ENCODE measurements at places on chromosomes 3 and 15.

DNA sequence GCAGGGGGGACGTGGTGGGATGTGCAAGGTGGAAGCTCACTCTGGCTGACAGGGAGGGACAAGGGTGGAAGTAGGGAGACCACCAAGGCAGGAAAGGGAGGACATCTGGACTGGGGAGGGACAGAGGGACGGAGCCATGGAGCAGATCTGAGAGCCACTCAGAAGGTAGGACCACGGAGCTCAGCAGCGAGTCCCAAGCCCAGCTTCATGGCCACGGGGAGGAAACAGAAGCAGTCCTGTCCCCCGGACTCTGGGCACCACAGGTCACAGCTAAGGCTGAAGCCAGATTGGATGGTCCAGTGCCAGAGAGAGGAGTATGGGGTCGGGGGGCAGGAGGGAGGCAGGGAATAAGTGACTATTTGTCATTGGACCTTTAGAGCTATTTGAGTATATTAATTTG, 220.1 kb downstream of the TBC1D2B start:
- DNase-seq, result no peak

DNA sequence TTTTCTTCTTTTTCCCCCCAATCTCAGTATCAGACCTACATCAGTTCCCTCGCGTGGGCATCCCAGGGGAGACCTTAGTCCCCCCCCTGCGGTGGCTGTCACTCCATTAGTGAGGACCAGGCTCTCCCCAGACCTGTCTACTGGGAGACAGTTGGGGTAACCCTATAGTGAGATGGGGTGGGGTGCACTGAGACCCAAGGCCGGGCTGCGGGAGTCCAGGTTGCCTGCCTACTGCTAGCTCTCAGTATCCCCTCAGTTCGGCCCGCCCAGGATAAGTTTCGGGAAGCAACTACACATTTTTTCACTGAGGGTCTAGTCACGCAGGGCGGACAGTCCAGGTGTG, 671 bp upstream of the DCUN1D1 start:
- no peak for DNase-seq

GRCh38 chr3:176571926-176572325, 625.4 kb downstream of the TBL1XR1 start:
- DNase-seq, result no peak

- no peak for DNase-seq
These were observed 682.1 kb upstream of the CFAP20DC start for GRCh38 chr3:59731943-59732342.

GRCh38 chr15:38886315-38887163, 321.9 kb upstream of the RASGRP1 start:
- DNase-seq, result peak; percentile 71

- peak; percentile 20 for DNase-seq
These were observed 622.2 kb downstream of the ZPLD1 start for GRCh38 chr3:103057003-103057402.

GRCh38 chr15:90957031-90957790, 2.5 kb downstream of the RCCD1 start:
- DNase-seq, result peak; percentile 25

GRCh38 chr3:183653209-183654064, 18.0 kb downstream of the KLHL24 start:
- DNase-seq, result no peak

GRCh38 chr3:70856414-70857162, 544.1 kb upstream of the MDFIC2 start:
- peak; percentile 98 for DNase-seq

DNA sequence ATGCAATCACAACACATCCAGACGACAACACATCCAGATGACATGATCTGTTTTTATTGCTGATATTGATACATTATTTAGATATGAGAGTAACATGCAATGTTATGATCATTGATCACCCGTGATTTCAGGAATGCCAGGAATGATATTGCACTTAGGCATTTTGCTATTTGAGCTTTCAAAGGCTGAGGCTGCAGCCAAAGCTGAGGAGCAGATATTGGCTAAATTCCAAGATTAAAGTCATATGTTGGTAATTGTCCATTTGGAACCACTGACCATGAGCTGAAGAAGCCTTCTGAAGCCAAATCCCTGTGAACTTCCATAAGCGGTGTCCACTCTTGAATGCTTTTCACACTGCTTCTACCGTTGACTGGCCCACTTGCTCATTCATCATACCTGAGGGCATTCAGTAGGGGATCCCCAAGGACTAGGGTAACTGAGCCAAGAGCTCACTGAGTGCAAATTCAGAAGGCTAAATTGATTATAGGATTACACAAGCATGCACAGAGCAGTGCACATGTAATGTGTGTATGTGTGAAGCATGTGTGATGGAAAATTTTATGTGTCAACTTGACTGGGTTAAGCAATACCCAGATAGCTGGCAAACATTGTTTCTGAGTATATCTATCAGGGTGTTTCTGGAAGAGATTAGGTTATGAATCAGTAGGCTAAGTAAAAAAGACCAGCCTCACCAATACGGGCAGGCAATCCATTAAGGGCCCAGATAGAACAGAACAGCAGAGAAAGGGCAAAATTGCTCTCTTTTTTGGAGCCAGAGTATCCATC, 92.1 kb upstream of the PLAAT1 start:
- peak; percentile 2 for DNase-seq

All from astrocyte (in vitro differentiated cells and primary cell).